Transverse colon (tissue), 4 donors: ENCODE measurements at places on chromosomes 13 and 19. TPM values are rescaled to one million over a fixed set of nuclear protein-coding genes. Genes with fewer than 3 reads are reported as not detected.

The PDE4C gene
- 18.3 TPM for total RNA-seq

The CALR3 gene
- not detected for total RNA-seq

The PROZ gene
- not detected for total RNA-seq

GRCh38 chr19:19033426-19034203 lies at the start of the genes ARMC6 and SUGP2:
Gene ARMC6 (plus strand): TSS chr19:19033603. CDS start chr19:19034210, 607 bp downstream.
Gene SUGP2 (minus strand): TSS chr19:19033517. CDS start chr19:19031071, 2,446 bp downstream.
- DNase-seq = peak; percentile 89

DNA sequence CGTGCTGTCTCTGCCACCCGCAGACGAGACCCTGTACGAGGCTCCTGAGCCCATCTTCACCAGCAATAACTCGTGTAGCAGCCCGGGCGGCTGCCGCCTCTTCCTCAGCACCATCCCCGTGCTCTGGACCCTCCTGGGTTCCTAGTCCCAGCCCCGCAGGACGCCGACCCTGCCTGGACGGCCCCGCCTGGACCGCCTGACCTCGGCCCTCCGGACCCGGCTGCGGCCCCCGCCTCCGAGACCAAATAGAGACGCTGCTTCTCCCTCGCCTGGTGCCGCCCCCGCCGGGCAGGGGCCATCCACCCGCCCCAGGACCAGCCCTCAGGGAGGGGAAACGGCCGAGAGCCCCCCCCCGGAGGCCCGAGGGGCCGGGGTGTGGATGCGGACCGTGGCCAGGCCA lies 14.1 kb downstream of the EFNA2 start:
- no peak for DNase-seq

DNA sequence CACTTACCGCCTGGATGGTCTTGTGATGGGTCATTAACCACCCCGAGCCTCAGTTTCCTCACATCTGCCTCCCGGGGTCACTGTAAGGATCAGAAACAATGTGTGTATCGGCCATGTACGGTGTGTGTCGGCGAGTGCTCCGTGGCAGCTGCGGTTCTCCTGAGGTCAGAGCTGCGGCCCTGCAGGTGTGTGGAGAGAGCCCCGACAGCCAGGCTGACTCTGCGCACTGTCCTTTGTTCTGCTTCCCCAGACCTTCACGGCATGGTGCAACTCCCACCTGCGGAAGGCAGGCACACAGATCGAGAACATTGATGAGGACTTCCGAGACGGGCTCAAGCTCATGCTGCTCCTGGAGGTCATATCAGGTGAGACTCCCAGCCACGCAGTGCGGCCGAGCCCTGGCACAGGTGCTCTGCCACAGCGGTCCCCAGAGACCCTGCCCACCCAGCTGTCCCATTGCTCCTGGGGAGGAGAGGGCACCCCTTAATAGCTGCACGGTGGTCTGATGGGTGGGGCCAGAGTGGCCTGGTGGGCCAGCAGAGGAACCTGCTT lies 43.8 kb downstream of the CAPN12 start:
- DNase-seq = no peak

GRCh38 chr13:96381681-96382080 lies 291.8 kb downstream of the HS6ST3 start:
- DNase-seq = no peak

- no peak for DNase-seq
These were observed 2.5 kb downstream of the ZNF556 start for GRCh38 chr19:2869618-2870017.

GRCh38 chr13:90568165-90568564 lies 779.3 kb upstream of the MIR17HG start:
- no peak for DNase-seq

- no peak for DNase-seq
These were observed 1.5 kb upstream of the TMEM145 start for GRCh38 chr19:42311657-42312056.

DNA sequence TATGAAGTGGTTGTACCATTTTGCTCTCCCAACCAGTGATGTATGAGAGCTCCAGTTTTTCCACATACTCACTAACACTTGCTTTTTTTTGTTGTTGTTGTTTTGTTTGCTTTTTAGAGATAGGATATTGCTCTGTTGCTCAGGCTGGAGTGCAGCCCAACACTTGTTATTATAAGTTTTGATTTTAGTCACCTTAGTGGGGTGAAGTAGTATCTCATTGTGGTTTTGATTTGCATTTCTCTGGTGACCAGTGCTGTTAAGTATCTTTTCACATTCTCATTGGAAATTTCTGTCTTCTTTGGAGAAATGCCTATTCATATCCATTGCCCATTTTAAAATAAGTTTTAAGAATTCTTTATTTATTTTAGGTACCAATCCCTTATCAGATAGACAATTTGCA lies 31.3 kb downstream of the CYP4F22 start:
- no peak for DNase-seq

- DNase-seq = no peak
These were observed 6.4 kb upstream of the SPATA13 start for GRCh38 chr13:24153979-24154701.

GRCh38 chr13:114119196-114119595 lies 13.2 kb downstream of the RASA3 start:
- no peak for DNase-seq

GRCh38 chr19:13920524-13920923 lies 14.5 kb downstream of the CC2D1A start:
- no peak for DNase-seq

GRCh38 chr19:7225741-7226140 lies 68.5 kb downstream of the INSR start:
- no peak for DNase-seq

DNA sequence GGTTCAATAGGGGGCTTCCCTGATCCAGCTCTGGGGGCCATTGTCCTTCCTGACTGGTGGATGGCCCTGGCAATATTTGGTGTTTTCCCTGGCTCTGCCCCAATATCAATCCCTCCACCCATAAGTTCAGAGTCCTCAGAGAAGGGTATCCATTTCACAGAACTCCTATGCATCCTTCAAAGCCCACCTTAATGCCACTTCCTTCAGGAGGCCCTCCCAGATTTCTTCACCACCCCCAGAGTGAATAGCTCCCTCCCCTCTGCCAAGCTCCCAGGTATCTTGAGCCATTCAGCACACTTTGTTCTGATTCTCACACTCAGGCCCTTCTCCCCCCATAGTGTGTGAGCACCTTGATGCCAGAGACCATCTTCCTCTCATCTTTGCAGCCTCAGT lies 5.8 kb downstream of the PPP1R14A start:
- no peak for DNase-seq

DNA sequence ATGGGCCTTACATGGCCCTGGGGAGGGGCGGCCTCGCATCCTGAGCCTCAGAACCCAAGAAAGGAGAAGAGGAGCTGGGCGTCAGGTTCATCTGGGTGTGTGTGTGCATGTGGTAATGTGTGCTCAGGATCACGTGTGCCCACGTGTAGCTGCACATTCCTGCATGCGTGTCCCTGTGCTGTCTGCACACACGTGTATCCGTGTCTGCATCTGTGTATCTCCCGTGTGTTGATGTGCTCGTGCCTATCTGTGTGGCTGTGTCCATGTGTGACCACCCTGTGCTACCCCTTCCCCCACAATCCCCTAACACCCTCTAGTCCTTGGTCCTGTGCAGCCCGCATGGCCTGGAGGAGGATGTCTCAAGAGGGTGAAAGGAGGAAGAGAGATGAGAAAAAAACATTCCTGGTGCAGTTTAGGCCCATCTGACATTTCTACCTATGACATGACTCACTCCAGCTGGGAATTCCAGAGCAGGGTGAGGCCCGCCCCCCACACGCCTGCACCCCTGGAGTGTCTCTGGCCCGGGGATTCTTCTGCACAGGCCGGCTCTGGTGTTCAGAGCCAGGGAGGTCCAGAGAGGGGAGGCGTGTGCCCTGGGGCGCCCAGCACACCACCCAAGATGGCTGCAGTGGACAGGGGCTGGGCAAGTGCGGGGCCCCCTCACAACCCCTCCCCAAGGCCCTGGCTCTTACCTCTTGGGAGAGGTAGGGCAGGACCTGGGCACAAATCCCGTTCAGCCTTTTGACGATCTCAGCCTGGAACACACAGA lies 7.1 kb downstream of the TLE5 start:
- no peak for DNase-seq

DNA sequence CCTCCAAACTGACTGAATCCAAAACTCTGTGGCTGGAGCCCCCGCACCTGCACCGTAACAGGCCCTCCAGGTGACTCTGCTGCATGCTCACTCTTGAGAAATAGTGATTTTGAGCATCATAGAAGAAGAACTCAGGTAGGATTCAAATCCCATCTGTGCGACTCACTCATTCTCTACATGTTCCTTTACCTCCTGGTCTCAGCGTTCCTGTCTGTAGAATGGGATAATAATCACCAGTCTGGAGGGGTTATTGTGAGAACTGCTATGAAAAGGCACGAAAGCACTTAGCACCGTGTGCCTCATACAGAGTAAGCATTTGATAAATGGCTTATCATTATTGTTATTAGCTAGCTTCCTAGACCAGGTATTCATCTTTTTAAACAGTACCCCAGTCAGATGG lies 36.5 kb upstream of the NPAS1 start:
- DNase-seq = no peak

DNA sequence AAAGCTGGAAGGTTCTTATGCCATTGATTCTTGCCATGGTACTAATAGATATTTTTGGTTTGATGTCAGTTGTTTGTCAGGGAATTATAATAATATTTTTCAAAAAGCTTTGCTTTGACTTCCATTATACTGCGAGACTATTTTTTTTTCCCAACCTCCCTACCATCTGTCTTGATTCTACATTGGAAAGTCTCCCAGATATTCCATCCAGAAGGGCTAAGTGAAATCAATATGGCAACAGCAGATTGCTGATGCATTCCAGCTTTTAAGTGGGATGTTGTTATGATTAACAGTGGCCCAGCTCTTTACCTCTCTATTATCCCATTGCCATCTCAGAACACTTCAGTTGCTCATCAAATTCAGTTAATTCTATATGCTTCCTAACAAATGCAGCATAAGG lies 247.4 kb downstream of the OXGR1 start:
- DNase-seq = no peak

DNA sequence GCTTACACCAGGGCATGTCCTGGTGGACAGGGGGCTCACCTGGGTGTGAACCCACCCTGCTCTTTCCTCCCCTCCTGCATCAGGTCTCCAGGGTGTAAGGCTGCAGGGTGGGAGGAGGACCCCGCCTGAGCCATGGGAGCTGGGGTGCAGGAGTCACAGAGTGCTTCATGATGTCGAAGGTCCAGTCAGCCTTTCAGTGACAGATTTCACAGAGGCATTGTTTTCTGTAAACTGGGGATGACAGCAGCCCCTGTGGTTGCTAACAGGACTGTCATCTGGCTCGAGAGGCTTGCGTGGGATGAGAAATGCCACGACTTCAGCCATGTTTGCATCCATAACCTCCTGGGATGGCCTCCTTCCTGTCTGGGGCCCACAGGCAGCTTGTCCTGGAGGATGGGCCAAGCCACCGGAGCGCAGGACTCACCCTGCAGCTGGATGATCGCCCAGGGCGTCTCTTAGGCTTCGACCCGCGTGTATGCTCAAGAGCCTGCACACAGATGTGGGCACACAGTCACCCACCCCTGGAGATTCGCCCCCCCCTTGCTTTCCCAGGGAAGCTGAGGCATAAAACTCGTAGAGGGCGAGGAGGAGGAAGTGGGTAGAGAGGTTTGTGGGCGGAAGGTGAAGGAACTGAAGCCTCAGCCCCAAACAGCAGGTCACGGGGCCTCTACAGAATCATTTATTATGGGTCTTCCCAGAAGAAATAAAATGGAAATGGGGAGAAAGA lies 4.9 kb downstream of the NANOS3 start:
- DNase-seq = peak; percentile 63

GRCh38 chr19:29519931-29520330 lies 5.9 kb upstream of the VSTM2B start:
- DNase-seq = no peak

DNA sequence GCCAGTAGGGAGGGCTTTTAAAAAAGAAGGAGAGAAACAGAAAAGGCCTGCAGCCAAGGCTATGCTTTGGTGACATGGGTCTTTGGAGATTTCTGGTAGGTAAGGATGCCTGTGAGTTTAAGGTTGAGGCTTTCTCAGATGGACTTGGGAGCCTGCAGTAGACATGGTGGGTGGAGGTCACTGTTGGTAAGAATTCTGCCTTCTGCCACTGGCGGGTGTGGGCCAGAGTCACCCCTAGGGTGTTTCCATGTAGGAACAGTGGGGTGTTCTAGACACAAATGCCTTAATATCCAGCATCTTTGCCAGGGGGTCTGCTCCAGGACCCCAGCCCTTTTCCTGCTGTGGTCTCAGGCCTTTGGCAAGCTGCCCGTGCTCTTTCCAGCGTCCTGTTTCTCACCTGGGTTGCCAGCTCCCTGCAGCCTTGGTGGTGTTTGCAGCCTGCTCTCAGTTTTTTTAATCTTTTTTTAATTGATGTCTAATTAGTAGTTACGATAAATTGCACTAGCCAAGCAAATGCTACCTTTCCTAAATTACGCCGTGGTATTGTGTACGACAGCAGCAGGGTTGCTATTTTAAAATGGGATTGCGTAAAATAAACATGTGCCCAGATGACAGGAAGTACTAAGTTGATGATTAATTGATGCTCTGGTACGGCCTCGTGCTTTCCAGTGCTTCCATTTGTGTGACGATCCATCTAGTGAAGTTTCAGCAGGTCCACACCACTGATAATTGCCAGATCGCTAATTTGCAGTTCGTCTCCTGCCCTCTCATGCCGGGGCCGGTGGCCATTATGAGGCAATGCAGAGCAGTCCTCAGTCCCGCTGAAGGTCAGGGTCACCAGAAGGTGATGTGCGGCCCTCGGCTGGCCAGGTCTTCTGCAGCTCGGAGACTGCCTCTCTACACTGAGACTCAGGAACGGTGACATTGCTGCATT lies 35.3 kb upstream of the NPAS1 start:
- no peak for DNase-seq

DNA sequence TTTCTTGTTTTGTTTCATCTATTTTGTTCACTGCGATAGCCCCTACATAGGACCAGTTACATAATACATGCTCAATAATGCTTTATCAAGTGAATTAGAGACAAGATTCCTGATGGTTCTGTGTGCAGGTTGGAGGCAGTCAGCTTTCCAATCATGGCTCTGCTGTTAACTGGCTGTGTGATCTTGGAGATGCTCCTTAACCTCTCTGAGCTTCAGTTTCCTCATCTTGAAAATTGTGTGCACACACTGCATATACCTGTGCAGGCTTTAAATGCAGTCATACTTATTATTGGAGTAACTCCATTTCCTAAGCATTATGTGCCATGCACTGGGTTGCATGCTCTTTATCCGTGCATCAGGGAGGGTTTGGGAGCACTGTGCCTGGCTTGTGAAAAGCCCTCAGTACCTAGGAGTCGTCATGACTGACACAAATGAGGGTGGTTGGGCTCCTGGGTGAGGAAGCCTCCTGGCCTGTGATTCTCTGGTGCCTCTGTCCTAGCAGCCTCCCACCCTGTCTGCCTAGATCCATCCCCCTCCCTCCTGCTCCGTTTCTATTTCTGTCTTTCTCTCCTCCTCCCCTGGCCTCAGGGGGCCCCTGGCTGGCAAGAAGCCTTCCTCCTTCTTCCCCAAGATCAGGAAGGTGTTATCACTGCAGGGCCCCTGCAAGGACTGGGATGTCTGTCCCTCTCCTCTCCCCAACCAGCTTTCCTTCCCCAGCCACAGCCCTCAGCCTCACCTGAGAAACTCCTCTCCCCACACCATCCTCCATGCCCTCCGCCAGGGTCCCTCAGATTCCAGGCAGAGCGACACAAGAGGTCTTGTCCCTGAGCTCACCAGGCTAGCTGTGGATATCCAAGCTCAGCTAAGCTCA lies 8.7 kb downstream of the IFNL1 start:
- no peak for DNase-seq
